Hematopoietic multipotent progenitor cell treated with erythropoietin and hydrocortisone succinate and interleukin-3 and kit ligand, for 8 days (in vitro differentiated cells): ENCODE measurements at places on chromosomes 7 and 10.

GRCh38 chr7:32068411-32069101, 1.7 kb downstream of the PDE1C start:
- no peak for DNase-seq

DNA sequence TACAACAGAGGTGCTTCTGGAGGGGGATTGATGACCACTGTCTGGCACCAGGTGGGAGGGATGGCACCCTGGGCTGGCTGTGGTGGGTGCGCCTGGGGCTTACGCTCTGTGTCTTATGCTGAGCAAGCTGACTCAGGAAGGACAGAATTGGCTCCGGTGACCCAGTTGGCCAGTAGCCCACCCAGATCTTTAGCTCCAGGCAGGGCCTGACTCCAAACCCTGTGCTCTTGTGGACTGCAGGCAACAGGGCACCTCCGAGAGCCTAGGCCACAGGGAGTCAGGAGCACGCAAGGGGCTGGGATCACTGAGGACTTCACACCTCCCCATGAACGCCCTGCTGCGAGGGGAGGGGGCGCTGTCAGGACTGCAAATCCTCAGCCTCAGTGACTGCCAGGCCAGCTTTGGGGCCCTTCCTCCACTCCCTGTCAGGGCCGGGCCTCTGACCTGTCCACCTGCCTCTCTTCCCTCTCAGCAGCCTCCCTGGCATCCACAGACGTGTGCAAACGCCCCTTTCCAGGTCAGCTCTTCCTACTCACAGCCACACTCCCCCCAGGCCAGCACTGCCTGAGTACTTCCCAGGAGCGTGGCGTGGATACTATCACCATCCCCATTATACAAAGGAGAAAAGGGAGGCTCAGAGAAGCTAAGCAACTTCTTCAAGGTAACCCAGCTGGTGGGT, 118.7 kb downstream of the SLIT1 start:
- no peak for DNase-seq

DNA sequence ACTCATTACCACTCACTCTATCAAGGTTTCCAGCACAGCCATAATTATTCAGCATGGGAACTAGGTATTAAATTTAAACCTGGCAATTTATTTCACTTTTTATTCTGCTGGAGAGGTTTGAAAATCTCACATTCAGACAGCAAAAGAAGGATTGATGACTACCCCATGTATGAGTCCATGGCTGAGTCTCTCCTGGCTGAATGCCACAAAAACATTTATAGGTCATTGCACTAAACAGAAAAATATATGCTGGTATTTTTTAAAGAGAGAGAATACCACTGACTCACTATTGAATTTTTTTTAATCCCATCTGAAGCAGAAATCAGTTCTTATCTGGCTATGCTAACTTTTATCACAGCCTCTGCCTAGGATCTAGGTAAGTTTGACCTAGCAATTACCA, 336.3 kb downstream of the PPP1R3A start:
- DNase-seq: no peak

GRCh38 chr7:149071641-149072437, 18.7 kb downstream of the ZNF786 start:
- peak; percentile 56 for DNase-seq

DNA sequence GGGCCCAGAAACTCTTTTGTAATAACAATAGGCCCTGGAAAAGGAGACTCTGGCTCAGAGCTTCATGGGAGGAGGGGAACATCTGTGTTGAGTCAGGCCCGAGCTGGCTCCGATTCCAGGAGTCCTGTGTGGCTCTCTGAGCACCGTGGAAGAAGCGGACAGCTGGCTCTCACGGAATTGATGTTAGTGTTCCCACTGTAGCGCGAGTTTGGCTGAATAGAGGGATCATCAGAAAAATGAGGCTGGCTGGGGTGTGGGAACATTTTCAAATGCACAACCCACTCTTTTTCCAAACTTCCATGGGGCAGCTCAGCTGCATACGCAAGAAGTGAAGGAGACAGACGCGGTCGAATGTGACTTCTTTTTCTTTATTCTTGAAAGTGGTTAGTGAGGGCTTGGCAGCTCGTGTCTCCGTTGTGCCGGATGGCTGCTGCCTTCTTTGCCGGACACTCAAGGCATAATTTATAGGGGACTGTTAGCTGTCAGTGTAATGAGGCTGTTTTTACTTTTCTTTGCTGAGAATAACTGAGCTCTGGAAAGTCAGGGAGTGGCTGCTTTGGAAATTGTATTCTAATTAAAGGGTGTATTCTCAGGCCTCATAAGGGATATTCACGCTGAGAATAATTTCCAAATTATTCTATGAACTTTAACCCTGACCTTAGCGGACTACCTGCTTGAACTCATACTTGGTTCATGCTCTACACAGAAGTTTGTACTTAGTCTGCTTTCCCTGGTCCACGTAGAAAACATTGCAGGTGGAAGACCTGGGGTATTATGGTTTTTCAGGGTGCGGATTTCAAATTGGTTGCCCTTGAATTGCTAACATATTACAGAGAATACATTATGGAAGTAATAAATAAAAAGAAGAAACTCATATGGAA, 23.1 kb downstream of the MDFIC start:
- DNase-seq: no peak

GRCh38 chr10:50614444-50615137, 9.2 kb downstream of the SGMS1 start:
- peak; percentile 49 for DNase-seq

GRCh38 chr7:132508724-132509353, 67.4 kb downstream of the PLXNA4 start:
- no peak for DNase-seq

GRCh38 chr10:94036766-94037033, 43.0 kb downstream of the PLCE1 start:
- DNase-seq: no peak

- no peak for DNase-seq
These were observed 34.0 kb downstream of the HSPA12A start for GRCh38 chr10:116708391-116708821.

GRCh38 chr7:98907570-98907969, 29.2 kb downstream of the TRRAP start:
- no peak for DNase-seq

- DNase-seq: no peak
These were observed 96.0 kb upstream of the ADO start for GRCh38 chr10:62708569-62708968.

DNA sequence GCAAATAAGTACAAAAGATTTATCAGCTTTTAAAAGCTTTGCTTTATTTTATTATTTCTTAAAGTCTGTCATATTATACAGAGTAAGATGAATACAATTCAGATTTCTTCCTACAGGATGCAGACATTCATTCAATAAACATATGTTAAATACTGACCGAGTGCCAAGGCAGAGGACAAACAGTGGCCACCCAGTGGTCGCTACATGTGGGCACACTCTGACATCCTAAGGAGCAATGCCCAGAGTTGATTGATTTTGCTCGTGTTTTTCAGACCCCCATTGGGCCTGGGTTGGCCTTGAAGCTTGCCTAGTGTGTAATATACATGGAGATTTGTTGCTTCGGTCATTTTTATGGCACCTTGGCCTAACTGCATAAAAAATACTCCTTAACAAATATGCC, 201.2 kb downstream of the CCDC3 start:
- DNase-seq: no peak

DNA sequence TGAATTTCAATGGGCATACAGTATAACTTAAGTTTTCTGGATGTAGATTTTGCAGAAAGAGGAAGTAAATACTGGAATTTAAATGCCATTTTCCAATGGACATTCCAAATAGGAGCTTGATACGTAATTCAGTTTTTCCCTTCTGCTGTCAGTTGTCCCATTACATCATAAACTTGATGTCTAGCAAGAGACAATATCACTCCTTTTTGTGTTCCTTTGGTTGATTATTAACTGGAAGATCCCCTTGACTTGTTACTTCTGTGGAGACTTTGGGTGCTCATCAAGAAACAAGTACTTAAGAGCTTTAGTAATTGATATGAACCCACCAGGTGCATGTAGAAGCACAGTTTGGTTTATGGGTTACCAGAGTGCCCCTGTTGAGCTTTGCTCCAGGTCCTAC, 116.1 kb downstream of the ST7 start:
- no peak for DNase-seq

GRCh38 chr7:155795951-155796350, 16.3 kb downstream of the SHH start:
- DNase-seq: no peak

GRCh38 chr7:96562966-96563365, 146.7 kb downstream of the SEM1 start:
- no peak for DNase-seq

DNA sequence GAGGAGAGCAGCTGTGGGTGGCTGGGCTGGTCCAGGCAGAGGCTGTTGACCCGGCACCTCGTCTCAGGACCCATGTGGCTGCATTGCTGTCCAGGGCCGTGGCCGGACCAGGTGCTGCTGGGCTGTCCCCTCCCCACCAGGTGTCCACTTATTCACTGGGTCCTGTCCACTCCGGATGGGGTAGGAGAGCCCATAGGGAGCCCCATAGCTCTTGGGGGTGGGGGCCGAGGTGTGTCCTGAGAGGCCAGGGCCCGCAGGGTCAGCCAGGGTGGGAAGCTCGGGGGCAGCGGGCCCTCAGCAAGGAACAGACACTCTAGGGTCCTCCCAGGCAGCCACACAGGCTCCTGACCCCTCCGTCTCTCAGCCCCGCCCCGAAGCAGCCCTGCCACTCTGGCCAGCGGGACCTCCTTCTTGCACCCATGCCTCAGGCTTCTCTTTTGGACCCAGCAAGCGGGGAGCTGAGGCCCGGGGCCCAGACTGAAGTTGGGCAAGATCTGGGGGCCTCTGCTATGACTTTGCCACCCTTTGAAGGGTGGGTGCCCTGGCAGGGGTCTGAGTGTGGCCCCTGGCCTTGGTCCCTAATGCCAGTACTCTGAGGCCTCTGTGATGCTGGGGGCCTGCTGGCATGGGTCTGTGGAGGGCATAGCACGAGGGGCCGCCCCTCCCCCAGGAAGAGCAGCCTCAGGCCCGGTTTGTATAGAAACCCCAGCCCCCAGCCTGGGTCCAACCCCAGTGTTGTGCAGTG, 86.4 kb downstream of the NKX6-2 start:
- DNase-seq: no peak

GRCh38 chr7:157318015-157318706, 18.6 kb upstream of the DNAJB6 start:
- DNase-seq: peak; percentile 28

GRCh38 chr10:61302124-61302523, 151.1 kb downstream of the TMEM26 start:
- no peak for DNase-seq
